Right ventricle myocardium inferior (tissue), 1 donor: ENCODE measurements at places on chromosomes 2 and 18. TPM values are rescaled to one million over a fixed set of nuclear protein-coding genes. Genes with fewer than 3 reads are reported as not detected.

The LIMS1 gene
- 84.3 TPM for total RNA-seq

The CAPN13 gene
- total RNA-seq: not detected

The CIB4 gene
- not detected for total RNA-seq

The CPLX4 gene
- total RNA-seq: not detected

The ST6GAL2 gene
- total RNA-seq: 0.38 TPM

The CYP27C1 gene
- 0.05 TPM for total RNA-seq

The GPR55 gene
- not detected for total RNA-seq

GRCh38 chr18:59008302-59008974 lies 131.2 kb upstream of the SEC11C start:
- no peak for DNase-seq

GRCh38 chr2:158482594-158482993 lies 25.8 kb downstream of the PKP4 start:
- DNase-seq: no peak

DNA sequence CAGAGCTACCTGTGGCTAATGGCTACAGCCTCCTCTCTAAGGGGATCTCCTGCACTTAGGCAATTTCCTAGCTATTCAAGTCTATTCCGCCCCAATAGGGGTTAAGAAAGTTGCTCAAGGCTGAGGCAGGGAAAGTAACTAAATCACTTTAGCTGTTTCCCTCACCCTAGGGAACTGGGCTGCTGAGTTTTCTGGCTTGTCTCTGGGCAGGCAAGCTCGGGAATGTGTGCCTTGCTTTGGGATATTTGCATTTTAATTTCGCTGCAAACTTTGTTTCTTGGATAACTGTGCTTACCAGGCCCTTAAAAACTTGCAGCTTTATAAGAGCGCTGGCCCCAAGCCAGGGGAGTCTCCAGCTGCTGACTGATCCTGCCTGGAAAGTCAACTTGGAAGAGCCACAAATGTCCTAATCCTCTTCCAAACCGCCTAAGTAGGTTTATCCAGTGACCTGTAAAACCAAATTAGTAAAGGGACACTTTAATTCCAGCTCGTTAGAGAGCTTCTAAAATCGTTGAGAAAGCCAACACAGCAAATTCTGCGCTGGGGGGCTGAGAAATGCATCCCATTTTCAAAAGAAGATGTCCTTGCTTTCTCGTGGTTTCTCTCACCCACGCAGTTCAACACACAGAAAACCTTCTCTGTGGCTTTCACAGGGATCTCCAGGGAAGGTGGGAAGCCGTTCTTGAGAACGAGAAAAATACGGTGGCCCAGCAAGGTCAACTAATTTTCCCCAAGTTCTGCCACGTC lies 59.5 kb upstream of the SP3 start:
- DNase-seq: peak; percentile 97

DNA sequence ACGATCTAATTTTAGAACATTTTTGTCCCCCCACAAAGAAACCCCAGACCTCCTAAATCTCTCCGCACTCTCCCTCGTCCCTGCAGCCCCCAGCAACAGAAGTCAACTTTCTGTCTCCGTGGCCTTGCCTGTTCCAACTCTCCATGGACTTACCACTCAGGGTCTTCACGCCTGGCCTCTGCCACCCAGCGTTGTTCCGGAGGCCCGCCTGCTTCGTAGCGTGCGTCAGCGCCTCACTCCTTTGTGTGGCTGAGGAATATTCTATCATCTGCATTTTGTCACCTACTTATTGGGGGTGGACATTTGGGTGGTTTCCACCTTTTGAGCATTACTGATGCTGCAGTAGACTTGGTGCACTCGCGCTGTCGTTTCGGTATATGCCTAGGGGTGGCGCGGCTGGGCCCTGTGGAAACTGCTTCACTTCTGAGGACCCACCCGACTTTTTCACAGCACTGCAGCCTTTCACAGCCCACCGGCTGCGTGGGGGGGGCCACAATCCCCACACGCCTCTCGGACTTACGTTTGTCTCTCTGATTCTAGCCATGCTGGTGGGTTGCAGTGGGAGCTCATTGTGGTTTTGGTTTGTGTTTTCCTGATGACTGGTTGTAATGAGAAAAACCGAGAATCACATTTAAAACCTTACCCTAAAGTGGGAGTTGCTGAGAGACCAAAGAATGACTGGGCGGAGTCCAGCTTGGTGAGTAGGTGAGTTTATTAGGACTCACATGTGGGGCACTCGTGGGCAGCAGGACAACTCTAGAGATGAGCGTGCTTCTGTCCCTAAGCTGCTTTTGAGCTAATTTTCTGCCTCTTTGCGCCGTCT lies 1.4 kb upstream of the HSBP1L1 start:
- no peak for DNase-seq

DNA sequence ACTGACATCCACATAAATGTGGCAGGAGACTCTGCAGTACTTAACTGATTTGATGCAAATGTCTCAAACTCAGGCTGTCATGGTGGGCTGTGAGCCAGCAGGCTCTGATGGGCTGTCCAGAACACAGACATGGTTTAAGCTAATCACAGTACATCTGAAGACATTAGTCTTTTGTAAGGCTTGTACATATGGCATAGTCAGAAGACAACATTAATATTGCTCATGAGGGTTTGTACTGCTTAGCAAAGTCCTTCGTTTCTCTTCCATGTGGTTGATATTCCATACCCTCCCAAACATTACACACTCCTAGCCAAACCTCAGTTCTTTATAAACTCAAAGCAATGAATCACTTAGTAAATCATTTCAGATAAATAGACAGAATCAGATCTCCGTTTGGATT lies 330.6 kb downstream of the RND3 start:
- no peak for DNase-seq

DNA sequence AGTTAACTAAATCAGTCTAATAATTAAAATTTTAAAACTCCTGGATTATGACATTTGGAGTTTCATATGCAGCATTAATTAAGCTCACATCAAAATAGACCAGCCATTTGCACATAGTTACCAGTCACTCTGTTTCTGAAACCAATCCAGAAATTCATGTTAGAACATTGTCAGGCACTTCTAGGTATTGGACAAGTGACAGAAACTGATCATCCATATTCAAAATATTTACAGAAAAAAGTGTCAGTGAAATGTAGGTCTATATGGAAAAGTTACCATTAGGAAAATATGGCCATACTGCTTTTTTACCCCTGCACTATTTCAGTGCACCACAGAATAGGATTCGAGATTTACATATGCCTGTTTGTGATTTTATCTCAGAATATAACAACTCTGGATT lies 33.4 kb downstream of the UPP2 start:
- DNase-seq: no peak

- no peak for DNase-seq
These were observed 83.0 kb upstream of the LTBP1 start for GRCh38 chr2:32863803-32864202.

- no peak for DNase-seq
These were observed 281.9 kb downstream of the SRBD1 start for GRCh38 chr2:45329045-45329677.

- DNase-seq: no peak
These were observed 6.6 kb downstream of the GALNT5 start for GRCh38 chr2:157264099-157264498.

DNA sequence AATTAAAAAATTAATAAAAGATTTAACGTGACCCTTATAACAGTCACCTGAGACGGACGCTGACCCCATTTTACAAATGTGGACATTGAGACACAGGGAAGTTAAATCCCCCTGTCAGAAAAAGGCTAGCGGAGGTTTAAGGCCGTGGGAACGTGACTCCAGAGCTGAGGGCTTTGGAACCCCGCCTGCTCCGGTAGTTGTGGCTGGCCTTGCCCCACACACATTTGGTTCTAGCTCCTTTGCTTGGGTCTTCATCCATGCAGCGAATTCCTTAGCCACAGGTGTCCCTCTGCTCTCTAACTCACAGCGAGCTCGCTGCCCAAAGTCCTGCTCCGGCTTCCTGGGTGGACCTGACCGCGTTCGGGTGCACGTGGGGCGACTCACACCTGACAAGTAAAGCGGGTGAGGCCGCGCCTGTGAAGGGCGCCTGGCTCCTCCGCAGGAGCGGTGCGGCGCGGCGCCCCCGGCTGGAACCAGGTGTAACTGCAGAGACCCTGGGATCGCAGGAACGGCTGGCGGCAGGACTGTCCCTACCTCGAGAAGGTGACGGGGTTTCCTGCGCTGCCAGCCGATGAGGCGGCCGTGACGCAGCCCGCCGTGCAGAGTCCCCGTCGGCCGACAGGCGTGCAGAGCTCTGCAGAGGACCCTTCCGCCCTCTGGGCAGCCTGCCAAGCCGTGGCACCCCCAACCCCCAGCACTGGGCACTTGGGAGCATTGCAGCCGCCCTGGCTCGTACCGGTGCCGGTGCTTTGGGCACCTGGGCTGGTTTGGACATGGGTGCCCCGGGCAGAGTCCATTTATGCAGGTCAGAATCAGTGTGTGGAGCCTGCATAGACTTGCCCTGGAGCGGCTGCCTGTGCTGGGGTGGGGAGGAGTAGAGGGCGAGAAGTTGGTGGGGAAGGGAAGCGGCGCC lies 2.4 kb upstream of the PROC start:
- peak; percentile 87 for DNase-seq

- no peak for DNase-seq
These were observed 97.0 kb downstream of the LYPD6 start for GRCh38 chr2:149427387-149427786.

DNA sequence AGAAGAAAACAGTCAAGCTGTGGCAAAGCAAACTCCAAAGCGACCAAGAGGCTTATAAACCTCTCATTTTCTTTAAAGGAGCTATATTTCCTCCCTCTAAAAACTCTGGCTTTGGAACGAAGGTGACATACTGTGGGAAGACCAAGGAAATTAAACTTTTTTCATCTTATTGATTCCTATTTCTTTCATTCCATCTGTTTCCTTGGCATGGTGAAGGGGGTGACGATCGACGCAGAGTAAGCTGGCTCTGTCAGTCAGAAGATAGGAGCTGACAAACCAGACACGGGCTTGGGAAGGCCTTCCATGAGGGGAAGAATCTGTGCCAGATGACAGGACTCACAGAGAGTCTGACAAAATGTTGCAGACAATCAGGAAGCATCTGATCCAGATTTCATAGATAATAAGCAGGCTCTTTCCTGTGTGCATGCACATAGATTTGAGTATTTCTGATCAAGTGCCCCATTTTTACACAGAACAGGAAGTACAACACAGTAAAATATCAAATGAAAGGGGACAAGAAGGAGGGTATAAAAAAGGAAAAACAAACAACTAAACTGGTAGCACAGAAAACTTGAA lies 261.7 kb downstream of the SATB2 start:
- DNase-seq: no peak

GRCh38 chr2:102336502-102336945 lies 19.1 kb upstream of the IL18R1 start:
- no peak for DNase-seq

DNA sequence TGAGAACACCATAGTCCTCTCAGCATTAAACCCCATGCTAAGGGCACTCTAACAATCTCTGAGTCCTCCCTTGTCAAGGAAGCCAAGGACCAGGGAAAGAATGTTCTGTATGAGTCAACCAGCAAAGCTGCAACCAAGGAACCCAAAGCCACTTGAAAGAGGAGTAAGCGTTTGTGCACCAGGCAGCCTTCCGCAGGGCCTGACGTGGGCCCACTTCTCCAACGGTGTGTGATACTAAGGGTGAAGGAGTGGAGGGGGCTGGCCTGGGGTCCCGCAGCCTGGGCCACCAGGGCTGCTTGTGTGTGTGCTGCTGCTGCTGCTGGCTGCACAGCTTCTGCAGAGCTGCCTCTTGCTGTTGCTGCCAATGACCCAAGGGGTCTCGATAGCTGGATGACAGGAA lies 30.1 kb upstream of the GALNT14 start:
- DNase-seq: no peak

DNA sequence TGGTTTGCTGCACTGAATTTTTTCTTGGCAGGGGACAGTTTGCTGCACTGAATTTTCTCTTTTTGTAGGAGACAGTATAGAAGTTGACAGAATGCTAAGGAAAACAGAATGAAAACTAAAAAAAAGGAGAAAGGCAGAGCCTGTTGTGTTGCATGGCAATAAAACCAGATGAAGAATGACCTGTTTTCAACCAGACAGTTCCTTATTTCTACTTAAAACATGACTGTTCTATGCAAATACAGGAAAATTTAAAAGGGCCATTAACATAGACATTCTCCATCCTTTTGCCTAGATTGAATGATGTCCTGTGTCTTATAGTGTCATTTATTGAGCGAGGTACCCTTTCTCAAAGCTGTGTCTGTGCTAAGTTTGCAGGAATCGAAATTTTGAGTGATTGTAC lies 33.3 kb downstream of the ABI2 start:
- DNase-seq: no peak

DNA sequence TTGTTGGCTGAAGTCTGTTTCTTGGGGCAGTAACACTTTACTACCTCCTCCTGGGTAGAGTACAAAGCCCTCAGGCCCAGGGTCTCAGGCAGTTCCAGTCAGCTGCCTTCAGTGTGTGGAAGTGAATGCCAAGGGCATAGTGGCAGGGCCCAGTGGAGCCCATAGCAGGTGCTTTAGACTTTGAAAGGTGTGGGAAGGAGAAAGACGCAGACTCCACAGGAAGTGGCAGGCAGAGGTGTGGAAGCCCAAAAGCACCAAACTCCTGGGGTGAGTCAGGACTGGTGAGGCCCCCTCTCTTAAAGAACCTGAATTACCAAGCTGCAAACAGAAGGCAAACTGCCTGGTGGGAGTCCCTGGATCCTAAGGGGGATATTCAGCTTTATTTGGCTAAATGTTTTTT lies 45.3 kb downstream of the ADAM23 start:
- peak; percentile 31 for DNase-seq

DNA sequence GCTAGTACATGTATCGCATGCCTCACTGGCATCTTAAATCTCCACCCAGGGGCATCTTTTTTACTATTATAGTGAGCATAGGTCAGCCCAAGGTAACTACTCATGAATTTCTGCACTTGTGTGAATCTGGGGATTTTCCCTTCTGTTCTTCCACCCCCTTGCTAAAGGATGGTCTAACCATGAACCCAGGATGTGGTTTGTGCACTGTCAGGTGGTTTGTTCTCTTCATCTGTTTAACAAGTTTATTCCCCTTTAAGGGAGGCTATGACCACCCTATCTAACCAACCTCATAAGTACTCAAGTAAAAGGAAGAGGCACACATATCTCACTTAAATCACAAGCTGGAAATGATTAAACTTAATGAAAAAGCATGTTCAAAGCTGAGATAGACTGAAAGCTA lies 243.0 kb downstream of the RPRM start:
- DNase-seq: no peak

GRCh38 chr2:234879671-234880455 lies 72.0 kb upstream of the SH3BP4 start:
- no peak for DNase-seq

DNA sequence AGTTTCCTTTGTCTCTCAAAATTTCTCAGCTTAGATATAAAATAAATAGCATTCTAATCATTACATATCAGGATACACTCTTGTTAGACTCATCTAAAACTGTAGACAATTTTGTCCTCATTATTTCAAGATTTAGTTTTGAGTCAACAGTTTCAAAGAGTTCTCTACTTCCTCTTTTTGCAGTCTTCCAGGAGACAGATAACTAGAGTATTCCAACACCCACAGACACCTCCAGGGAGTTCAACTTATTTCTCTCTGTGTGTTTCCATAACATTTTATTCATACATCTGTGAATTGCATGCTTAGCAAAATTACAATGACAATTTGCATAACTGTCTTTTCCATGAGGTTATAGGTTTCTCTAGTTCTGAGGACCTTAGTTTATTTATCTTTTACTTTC lies 166.6 kb upstream of the HNMT start:
- no peak for DNase-seq
